Activated T-helper 17 cell treated with anti-CD3 and anti-CD28 coated beads, Interleukin-2, amount 50 U/mL, for 72 hours (primary cell): ENCODE measurements at places on chromosomes 13 and 19.

DNA sequence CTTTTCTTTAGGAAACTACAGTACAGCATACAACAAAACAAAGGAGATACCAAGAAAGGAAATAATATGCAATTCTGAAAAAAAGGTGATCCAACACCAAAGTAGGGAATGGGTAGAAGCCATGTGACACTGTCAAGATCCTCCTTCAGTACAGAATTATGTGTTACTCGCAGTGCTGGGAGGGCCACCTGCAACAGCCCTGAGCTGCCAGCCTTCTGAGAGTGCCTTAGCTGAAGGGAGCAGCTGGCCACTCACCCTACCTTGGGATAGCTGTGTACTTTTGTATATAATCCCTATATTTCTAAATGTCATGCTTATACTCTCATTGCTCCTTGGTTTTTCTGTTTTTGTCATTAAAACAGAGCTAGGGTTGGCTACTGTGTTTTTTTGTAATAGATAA lies 1518.2 kb upstream of the PCDH20 start:
- no peak for ATAC-seq

DNA sequence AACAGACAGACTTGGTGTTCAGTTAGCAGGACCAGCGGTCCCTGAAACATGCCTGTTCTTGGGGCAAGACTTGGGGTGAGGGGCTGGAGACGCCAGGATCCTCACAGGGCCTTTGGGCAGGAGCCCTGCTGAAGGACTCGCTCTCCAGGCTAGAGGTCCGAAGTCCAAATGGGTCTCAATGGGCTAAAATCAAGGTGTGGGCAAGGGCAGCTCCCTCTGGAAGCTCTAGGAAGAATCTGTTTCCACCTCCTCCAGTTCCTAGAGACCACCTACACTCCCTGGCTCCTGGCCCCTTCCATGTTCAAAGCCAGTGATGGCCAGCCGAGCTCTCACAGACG lies 111.3 kb downstream of the TUBA3C start:
- ATAC-seq, result no peak

- ATAC-seq, result no peak
These were observed 51.4 kb upstream of the SGCG start for GRCh38 chr13:23129331-23129730.

DNA sequence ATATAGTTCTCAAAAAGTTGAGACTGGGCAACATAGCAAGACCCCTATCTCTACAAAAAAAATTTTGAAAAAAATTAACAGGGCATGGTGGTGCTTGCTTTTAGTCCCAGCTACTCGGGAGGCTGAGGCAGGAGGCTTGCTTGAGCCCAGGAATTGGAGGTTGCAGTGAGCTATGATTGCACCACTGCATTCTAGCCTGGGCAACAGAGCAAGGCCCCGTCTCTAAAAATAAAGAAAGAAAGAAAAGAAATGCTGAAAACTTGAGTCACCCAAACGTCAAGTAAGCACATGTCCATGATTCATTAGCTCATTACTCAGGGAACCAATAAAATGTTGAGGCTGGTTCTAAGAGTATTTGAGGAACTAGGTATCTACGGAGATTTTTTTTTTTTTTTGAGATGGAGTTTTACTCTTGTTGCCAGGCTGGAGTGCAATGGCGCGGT lies 33.9 kb upstream of the SEMA6B start:
- no peak for ATAC-seq

- ATAC-seq, result peak; percentile 59
These were observed 22.3 kb downstream of the TMEM161A start for GRCh38 chr19:19115954-19116353.

DNA sequence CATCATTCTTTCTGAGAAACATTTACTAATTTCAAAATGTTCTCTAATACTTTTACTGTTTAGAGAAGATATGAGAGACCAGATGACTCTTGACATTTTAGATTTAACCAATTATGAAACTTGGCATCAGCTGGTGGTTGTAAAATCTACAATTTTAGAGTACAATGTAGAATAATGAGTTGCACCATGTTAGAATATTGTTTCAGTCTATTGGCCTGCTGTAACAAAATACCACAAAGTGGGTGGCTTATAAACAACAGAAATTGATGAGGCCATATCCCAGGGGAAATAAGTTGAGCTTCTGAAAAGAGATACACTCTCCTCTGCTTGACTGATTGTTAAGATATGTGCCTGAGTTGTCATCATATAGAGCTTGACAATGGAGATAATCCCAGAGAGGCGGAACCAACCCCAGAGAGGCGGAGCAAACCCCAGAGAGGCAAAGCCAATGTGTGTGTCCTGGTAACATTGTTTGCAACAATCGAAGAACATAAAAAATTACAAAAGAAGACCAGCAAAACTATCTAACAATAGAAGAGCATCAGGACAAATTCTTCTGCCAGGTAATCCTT lies 373.0 kb upstream of the SLITRK1 start:
- ATAC-seq, result no peak

DNA sequence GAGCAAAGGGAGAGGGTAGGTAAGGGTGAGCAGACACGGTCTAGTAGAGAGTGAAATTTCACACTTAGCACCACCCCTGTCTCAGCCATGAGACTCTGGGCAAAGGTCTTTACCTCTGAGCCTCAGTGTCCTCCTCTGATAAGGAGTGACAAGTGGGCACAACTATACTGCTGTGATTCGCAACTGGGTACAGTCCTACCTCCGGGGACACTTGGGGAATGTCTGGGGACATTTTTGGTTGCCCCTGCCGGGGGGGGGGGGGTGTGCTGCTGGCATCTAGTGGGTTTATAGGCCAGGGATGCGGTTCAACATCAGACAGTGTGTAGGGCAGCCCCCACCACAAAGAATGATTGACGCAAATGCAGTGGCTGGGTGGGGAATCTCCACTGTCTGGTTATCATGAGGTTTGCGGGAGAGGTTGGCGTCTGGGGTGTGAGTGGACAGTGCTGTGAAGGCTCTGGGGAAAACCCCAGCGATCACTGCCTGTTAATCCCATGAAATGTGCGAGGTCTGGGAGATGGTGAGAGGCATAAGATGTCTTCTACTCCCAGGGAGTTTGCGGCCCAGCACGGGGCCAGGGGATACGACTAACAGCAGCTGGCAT lies 4.3 kb downstream of the NACC1 start:
- ATAC-seq, result peak; percentile 16

- no peak for ATAC-seq
These were observed 3.8 kb downstream of the CPB2 start for GRCh38 chr13:46101002-46101401.

DNA sequence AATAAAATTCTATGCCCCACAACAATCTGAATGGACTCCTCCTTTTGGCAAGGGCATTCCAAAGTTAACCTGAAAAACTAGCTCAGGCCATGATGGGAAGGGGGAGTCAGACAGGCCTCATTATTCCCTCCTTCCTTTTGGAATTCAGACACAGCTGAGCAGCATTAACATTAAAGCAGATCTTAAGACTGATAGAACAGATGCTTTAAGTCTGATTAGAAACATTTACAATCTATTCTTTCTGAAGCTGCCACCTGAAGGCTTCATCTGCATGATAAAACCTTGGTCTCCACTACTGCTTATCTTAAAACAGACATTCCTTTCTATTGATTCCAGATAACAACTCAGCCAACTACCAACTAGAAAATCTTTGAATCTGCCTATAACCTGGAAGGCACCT lies 98.9 kb downstream of the UGGT2 start:
- ATAC-seq, result no peak

- no peak for ATAC-seq
These were observed 42.4 kb downstream of the CARS2 start for GRCh38 chr13:110663491-110663890.

DNA sequence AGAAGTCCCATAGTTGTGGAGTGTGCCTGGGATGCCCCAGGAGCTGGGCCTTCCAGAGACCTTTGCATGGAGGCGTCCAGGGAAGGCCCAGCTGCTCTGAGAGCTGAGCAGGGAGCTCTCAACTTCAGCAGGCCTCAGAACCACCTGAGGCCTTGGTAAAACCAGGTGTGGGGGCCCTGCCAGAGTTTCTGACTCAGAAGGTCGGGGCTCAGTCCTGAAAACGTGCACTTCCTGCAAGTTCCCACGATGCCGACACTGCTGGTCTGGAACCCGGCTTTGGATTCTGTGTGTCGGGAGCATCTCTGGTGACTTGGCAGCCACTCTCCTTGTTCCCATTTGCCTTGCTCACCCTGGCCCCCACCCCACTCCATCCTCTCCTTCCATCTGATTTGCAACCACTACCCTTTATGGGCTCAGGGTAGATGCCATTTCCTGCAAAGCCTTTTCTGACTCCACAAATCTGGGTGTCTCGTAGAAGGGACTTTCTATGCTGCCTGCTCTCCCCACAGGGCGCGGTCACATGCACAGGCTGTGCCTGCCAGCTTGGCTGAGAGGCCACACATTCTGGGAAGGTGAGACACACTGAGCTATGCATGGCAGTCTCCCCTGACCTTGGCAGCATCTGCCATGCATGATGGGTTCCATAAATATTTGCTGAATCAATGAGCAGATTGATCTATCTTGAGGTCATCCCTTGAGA lies 244.7 kb downstream of the COL4A1 start:
- ATAC-seq, result no peak

- ATAC-seq, result no peak
These were observed 238.1 kb upstream of the SERP2 start for GRCh38 chr13:44135566-44135965.

GRCh38 chr13:24894972-24895300 lies 131.0 kb downstream of the RNF17 start:
- no peak for ATAC-seq

DNA sequence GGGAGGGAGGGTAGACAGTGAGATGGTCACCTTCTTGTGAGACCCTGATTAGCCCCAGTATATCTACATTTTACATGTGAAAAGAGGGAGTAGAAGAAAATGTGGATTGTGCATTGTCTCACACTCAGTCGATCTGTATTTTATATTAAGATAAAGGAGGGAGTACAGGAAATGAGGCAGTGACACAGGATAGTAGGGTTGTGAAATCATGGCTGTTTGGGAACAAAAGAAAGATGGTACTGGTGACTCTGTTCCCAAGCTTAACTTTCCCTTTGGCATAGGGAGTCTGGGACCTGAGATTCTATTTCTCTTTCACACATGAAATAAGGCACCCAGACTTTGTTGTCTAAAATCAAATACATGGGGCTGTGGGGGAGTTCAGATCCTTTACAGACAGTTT lies 194.7 kb downstream of the ABCC4 start:
- no peak for ATAC-seq

DNA sequence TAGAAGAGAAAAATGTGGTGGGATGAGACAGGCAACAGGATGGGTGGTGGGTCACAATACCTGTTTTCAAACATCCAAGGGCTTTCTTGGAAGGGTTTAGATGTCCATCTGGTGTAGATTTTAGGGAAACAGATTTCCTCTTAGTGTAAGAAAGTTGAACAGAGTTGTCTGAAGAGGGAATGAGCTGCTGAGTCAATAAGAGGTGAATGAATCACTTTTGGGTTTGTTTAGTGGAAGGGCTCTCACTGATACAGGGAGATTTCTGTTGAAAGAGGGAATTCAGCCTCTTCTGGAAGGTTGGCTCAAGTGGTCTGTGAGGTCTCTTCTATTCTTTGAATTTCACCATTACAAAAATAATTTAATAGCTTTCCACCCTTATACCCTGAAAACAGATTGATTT lies 54.6 kb downstream of the LACC1 start:
- ATAC-seq, result no peak

DNA sequence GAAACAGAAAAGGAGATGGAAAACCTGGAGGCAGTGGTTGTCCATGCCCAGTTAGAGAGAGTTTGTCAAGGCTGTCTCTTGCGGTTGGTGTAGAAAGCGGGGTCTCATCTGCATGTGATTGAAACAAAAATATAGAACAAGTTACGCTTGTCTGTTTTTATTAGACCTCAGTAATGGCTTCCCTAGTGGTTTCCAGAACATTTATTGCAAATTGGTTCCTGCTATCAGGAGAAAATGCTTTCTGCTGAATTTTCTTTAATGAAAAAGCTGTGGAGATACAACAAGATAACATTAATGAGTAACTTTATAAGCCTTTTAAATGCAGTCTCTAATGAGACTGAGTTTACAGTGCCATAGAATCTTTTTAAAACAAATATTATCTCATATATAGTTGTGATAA lies 378.0 kb downstream of the DACH1 start:
- ATAC-seq, result no peak

GRCh38 chr13:75334634-75335447 lies 147.1 kb downstream of the TBC1D4 start:
- ATAC-seq, result no peak

- peak; percentile 88 for ATAC-seq
These were observed 126.2 kb downstream of the LMO7 start for GRCh38 chr13:75762076-75762937.

GRCh38 chr13:98923641-98924397 lies 54.0 kb downstream of the DOCK9 start:
- ATAC-seq, result no peak

- no peak for ATAC-seq
These were observed 3.2 kb downstream of the GARRE1 start for GRCh38 chr19:34257559-34257924.

- no peak for ATAC-seq
These were observed 46.4 kb downstream of the COL4A2 start for GRCh38 chr13:110353339-110353977.

- no peak for ATAC-seq
These were observed at the start of gene PRSS57 for GRCh38 chr19:695352-695949. Gene PRSS57, minus strand, starts transcription at chr19:695452. Its CDS starts 22 bp downstream, at chr19:695430.

DNA sequence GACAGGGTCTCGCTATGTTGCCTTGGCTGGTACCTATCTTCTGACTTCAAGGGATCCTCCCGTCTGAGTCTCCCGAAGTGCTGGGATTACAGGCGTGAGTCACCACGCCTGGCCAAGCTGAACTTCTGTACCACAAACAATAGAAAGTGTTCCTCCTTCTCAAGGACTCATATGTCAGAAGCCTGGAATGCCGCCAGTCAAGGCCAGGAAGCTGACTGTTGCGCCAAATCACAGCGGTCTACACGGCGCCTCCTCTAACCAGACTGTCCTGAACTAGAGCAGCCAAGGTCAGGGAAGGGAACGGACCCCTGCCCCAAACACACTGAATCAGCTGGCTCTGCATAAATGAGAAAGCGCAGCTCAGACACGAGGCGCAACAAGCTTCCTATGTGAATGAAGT lies 14.6 kb downstream of the RAB20 start:
- no peak for ATAC-seq

GRCh38 chr13:87080100-87080779 lies 590.9 kb upstream of the SLITRK5 start:
- ATAC-seq, result no peak

DNA sequence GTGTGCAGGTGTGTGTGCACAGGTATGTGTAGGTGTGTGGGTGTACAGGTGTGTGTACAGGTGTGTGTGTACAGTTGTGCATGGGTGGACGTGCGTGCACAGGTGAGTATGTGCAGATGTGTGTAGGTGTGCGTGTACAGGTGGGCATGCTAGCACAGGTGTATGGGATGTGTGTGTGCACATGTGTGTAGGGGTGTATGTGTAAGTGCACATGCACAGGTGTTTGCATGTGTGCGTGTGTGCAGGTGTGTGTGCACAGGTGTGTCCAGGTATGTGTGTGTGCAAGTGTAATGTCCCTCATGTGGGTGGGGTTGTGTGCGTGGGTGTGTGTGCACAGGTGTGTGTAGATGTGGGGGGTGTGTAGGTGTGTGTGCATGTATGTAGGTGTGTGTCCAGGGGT lies 27.5 kb upstream of the TFDP1 start:
- no peak for ATAC-seq

GRCh38 chr19:4803736-4804695 lies 12.5 kb downstream of the FEM1A start:
- ATAC-seq, result peak; percentile 82
